Renal cortical epithelial cell (primary cell): ENCODE measurements at places on chromosomes 6 and 20. TPM values are rescaled to one million over a fixed set of nuclear protein-coding genes. Genes with fewer than 3 reads are reported as not detected.

GRCh38 chr20:17835240-17835933 is 133.2 kb downstream of the SNX5 start:
- peak; percentile 67 for DNase-seq

GRCh38 chr6:159754959-159755914 is 6.6 kb upstream of the ACAT2 start:
- no peak for DNase-seq

Gene SH3BGRL2
- 10.7 and 11.6 TPM in 2 replicates for total RNA-seq

Gene CST2
- total RNA-seq: not detected in 2 replicates

Gene DYNLT2
- 0.35 and 0.75 TPM in 2 replicates for total RNA-seq

DNA sequence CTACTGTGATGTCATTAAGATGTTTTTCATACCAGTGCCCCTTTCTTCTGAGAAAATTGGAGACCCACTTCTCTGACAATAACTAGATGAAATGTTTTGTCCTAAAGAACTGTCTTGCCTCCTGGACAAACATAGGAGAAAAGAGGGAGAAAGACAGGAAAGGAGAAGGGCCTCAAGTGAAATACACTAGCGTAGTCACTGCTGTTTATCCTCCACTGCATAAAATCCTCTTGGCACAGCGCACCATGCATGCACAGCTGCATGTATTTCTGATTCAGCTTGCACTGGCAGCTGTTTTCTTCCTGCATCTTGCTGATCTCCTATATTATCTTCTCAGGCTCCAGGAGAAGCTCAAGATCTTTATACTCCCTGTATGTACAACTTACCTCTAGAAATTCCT is 158.0 kb upstream of the BMP5 start:
- DNase-seq: no peak

Gene PI3
- 0.55 TPM in 1 of 2 replicates, not detected in the other for total RNA-seq
